ENCODE measurements at places on chromosomes 16 and 17. TPM values are rescaled to one million over a fixed set of nuclear protein-coding genes. Genes with fewer than 3 reads are reported as not detected.

GRCh38 chr17:27430882-27431491, 25.3 kb upstream of the KSR1 start:
- no peak for DNase-seq

Gene KIF2B
- not detected for total RNA-seq

Gene CRK
- 14.1 TPM for total RNA-seq

Gene KRT36
- not detected for total RNA-seq

GRCh38 chr16:57137566-57138273, 45.3 kb downstream of the CPNE2 start:
- no peak for DNase-seq

Measured in activated CD4-positive, alpha-beta memory T cell treated with anti-CD3 and anti-CD28 coated beads for 36 hours (primary cell).